Fibroblast of the aortic adventitia (primary cell): ENCODE measurements at places on chromosomes 3 and 15. TPM values are rescaled to one million over a fixed set of nuclear protein-coding genes. Genes with fewer than 3 reads are reported as not detected.

OXTR gene
- total RNA-seq: 6.1 and 7.0 TPM in 2 replicates

PLSCR4 gene
- total RNA-seq: 28.3 and 46.3 TPM in 2 replicates

PLOD2 gene
- 46.1 and 114 TPM in 2 replicates for total RNA-seq

GOLGA8A gene
- total RNA-seq: 18.9 and 23.5 TPM in 2 replicates

CALML4 gene
- 2.6 and 2.7 TPM in 2 replicates for total RNA-seq

SEMA3G gene
- total RNA-seq: 0.49 TPM in 1 of 2 replicates, not detected in the other

P2RY14 gene
- 0.41 TPM in 1 of 2 replicates, not detected in the other for total RNA-seq

ERC2 gene
- 0.09 TPM in 1 of 2 replicates, not detected in the other for total RNA-seq

YEATS2 gene
- total RNA-seq: 15.8 and 30.3 TPM in 2 replicates
